HAP-1 (cell line): ENCODE measurements at places on chromosomes 12 and 14.

DNA sequence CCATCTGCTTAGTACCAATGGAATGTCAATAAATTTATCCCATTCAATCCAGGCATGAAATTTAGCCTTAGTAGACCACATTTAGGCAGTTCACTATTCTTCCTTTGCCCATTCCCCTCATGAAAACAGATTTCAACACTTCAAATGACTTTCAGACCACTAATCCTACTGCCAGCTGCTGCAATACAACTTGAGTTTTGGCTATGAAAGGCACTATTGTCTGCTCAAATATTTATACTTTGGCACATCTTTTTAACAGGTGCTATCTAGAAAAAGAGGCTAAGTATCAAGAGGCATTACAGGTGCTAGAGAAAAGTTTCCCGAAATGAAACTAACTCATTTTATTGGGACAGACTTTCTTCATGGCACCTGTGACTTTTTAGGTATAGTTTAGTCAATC lies 499.8 kb downstream of the C12orf50 start:
- no peak for DNase-seq

DNA sequence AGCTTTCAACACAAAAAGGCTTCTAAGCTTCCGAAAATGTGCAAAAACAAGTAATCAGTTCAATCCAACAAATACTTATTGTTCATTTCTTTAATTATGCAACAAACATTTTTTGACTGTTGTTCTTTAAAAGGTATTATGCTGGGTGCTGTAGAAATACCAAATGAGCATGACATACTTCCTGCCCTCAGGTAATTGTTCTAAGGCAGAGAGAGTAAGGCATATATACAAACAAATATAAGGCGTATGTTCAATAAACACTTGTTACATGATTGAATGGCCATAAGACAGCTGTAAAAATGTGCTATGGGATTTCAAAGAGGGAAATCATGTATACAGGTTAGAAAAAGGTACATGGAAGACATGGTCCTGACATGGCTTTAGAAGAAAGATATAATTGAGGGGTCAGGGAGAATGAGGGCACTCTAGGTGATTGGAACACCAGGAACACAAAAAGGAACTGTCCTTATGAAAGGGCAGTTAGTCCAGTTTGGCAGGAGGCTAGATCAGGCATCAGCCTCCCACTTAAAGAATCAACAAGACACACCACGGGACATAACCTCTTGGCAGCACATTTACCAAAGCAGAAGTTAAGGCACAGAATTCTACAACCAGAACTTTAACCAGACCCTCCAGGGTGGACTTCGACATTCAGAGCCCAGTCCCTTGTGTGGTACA lies 135.8 kb upstream of the SCAF11 start:
- no peak for DNase-seq

- DNase-seq, result peak; percentile 3
Observed at GRCh38 chr14:100532906-100533655, 54.1 kb downstream of the BEGAIN start.

- peak; percentile 84 for DNase-seq
Observed at GRCh38 chr14:104138098-104138717, at the start of gene KIF26A. TSS of gene KIF26A (plus strand) at chr14:104138587. CDS start at chr14:104138723, 136 bp downstream.

GRCh38 chr12:112122823-112123690 lies 2.3 kb upstream of the TRAFD1 start:
- no peak for DNase-seq
